ENCODE measurements at places on chromosomes 5 and 9.

- DNase-seq, result no peak
Observed at GRCh38 chr5:158456756-158457155, 597.8 kb upstream of the CLINT1 start.

GRCh38 chr5:150393096-150393645, 19.5 kb downstream of the CD74 start:
- no peak for DNase-seq

GRCh38 chr5:84272771-84273516, 111.7 kb downstream of the EDIL3 start:
- no peak for DNase-seq

GRCh38 chr9:128552744-128553440, 505 bp downstream of the SPTAN1 start:
- DNase-seq, result no peak

GRCh38 chr5:21826884-21827283, 1026.3 kb downstream of the CDH12 start:
- no peak for DNase-seq

DNA sequence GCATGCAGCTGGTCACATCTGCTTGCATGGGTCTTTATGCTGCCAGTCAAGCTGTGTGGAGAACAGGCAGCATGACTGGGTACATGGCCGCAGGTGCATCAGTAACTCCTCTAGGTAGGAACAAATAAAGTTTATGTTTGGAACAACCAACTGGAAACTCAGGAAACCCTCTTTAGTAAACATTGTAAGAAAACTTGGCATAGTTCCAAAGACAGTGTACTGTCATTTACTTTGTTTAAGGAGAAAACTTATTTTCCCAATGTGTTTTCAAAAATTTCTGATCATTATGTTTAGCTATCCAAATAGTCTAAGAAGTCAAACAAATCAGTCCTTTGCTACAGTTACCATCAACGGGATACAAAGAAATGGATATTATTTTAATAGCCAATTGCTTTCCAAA, 386.0 kb downstream of the CHSY3 start:
- DNase-seq, result no peak

DNA sequence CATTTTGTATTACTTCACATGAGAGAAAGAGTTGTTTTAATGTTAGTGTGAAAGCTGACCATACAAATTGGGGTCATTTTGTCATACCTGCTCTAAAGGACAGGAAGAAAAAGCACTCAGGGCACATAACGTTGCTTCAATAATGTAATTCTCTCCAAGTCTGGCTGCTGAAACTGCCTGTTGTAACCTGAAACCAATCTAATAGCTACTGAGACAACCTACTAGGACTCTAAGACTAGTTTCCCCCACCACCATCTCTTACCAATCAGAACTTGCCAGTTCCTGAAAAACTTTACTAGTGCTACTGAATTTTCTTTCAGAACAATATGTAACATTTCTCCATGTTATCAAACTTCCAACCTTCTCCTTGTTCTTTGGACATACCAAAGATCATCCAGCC, 374.7 kb downstream of the PTPRD start:
- no peak for DNase-seq

- DNase-seq, result no peak
Observed at GRCh38 chr9:110748251-110748893, 79.8 kb downstream of the MUSK start.

DNA sequence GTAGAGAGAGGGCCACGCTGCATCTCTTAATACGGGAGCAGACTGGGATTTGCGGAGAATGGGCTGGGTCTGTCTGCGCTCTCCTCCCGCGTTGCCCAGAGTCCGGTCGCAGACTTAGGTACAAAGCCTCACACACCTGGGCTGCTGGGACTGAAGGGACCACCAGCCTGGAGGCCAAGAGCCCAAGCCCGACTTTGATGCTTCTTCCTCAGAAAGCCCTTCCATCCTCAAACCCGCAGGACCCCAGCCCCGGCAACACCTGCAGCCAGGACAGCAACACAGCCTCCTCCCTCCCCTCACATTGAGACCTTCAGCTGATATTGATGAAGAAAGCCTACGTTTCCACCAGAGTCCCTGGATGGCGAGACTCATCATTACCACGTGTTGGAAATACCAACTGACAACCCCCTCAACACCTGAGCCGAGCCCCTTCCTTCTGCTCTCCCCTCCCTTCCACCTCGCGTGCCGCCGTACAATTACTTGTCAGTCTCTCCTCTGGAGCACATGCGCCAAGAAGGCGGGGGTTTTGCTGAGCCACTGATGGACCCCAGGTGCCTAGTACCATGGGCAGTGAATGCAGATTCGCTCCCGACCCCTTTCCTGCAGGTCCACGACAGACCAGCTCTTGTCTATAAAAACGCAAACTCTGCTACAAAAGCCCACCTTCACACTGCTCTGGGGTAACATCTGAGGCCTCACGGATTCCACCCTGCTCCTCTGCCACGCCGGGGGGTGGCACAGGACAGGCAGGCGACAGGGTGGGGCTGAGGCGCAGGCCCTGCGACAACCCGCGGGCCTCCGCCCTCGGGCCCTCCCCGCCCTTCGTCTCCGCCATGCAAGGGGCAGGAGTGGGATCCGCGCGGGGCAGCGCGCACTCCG, 841 bp downstream of the ASB6 start:
- no peak for DNase-seq

GRCh38 chr5:138438003-138438723, 694 bp upstream of the REEP2 start:
- no peak for DNase-seq

GRCh38 chr5:74325866-74326265, 314.7 kb downstream of the ENC1 start:
- no peak for DNase-seq

DNA sequence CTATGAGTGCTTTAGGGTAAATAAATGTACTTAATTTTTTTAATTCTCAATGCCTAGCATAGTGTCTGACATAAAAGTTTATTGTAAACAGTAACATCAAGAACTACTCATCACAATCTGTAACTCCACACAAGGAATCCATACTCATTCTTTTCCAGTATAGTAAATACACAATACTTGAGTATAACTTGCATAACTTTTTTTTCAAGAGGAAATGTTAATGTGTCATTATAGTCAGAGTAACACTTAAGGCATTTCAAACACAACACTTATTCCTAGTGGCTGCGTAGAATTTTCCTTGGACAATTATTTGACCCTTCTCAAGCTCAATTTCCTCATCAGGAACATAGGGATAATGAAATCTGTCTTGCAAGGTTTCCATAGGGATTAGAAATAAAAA, 584.3 kb downstream of the CAAP1 start:
- no peak for DNase-seq

All from CD4-positive, alpha-beta memory T cell (primary cell).